Fibroblast of skin of right quadriceps (primary cell): ENCODE measurements at places on chromosomes 2 and 18.

GRCh38 chr2:204571041-204571440 lies 25.8 kb downstream of the PARD3B start:
- no peak for DNase-seq

DNA sequence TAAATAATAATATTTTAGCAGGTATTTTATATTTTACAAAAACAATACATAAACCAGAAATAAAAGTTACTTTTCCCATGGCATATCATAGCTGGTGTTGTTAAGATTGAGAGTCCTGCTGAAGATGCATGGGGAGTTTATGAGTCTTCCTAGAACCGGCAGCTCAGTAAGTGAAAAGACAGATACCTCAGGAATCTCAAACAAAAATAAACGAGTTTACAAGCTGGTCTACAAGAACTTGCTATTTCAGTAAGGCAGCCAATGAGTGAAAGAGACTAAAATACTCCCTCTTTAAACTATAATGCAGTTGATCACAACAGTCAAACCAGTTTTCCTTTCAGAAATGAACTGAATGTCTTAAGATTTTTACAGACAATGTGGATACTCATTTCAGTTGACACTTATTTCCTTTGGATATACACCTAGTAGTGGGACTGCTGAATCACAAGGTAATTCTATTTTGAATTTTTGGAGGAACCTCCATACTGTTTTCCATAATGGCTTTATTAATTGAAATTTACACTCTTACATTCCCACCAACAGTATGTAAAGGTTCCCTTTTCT lies 8.9 kb downstream of the GAREM1 start:
- no peak for DNase-seq

- DNase-seq: no peak
Measured at GRCh38 chr2:218754201-218754600, 27.7 kb upstream of the CYP27A1 start.

DNA sequence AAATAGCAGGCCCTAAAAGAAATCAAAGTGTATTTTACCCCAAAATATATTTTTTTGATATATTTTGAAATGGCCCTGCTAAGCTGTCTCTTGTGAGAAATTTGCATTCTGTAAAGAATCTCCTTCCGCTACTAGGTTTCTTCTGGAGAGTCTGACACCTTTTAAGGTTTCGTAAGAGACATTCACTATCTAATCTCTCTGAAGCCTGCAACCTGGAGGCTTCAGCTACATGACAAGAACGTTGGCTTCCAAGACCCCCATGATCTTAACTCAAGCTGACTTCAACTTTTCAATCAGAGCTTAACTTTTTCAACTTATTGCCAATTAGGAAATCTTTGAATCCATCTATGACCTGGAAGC lies 1894.9 kb upstream of the LRRTM1 start:
- DNase-seq: no peak

DNA sequence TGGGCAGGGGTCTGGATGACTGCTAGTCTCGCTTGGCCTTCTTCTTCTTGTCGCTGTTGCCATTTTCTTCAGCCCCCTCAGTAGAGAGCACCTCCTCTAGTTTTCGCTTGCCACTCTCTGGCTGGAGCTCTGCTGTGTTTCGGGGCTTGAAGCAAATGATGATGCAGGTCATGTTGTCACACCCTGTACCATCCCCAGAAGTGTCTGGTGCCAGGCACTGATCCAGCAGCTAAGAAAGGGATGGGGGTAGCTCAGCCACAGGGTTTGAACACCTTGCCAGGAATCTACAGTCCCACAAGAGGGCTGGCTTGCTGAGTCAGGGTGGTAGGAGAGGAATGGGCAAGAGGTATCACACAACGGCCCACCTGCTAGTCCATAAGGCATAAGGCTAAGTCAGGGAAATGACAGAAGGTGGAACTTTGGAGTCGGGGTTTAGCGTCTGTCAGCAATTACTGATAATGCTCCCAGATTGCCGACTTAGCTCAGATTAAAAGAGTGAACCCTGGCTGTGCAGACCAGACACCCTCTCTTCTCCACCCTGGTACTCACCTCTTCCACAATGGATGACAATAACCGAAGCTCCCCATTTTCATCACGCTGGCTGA lies 1.1 kb upstream of the ZNF513 start:
- DNase-seq: no peak

DNA sequence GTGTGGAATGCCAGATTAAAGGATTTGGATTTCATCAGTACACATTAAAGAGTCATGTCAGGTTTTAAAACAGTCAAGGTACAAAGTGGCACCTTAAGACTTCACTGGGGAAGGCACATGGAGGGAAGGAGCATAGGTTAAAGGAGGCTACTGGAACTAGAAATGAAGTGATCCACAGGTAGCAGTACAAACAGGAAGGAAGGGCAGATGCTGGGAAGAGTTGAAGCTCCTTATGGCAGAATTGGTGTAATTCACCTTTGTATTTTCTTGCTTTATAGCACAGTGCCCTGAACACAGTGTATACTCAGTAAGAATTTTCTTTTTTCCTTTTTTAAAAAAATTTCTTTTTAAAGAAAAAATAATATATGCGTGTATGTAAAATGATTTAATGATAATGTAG lies 177.1 kb downstream of the BABAM2 start:
- DNase-seq: no peak

GRCh38 chr2:232890896-232891601 lies 21.0 kb downstream of the SNORC start:
- DNase-seq: peak; percentile 13

GRCh38 chr2:162065767-162066166 lies 8.2 kb downstream of the DPP4 start:
- DNase-seq: no peak

GRCh38 chr2:142778289-142778688 lies 99.2 kb upstream of the KYNU start:
- DNase-seq: no peak

- no peak for DNase-seq
Measured at GRCh38 chr2:37529830-37530415, 141.5 kb downstream of the CDC42EP3 start.

DNA sequence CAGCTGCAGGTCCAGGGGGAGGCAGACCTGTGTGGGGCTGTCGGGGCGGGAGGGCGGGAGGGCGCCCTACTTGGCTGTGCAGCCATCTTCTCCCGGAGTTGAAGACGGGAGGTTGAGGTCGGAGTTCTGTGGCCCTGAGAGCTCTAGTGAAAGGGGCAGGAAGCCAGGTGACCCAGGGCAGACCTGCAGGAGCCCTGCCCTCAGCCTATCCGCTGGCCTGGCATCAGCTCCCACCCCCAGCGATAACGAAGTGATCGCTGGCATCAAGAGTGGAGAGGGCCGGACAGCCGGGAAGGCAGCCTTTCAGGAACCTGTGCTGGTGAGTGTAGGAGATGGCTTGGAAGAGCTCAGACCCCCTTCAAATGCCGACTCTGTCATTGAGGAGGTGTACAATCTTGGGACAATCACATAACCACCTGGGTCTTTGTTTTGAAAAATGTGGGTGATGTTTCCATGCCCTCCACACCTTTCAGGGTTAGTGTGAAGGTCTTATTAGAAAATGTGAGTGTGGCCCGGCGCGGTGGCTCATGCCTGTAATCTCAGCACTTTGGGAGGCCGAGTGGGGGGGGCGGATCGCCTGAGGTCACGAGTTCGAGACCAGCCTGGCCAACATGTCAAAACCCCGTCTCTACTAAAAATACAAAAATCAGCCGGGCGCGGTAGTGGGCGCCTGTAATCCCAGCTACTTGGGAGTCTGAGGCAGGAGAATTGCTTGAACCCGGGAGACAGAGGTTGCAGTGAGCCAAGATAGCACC lies 1.3 kb downstream of the ARHGEF4 start:
- no peak for DNase-seq

GRCh38 chr18:48753691-48754090 lies 197.1 kb downstream of the SMAD7 start:
- no peak for DNase-seq

DNA sequence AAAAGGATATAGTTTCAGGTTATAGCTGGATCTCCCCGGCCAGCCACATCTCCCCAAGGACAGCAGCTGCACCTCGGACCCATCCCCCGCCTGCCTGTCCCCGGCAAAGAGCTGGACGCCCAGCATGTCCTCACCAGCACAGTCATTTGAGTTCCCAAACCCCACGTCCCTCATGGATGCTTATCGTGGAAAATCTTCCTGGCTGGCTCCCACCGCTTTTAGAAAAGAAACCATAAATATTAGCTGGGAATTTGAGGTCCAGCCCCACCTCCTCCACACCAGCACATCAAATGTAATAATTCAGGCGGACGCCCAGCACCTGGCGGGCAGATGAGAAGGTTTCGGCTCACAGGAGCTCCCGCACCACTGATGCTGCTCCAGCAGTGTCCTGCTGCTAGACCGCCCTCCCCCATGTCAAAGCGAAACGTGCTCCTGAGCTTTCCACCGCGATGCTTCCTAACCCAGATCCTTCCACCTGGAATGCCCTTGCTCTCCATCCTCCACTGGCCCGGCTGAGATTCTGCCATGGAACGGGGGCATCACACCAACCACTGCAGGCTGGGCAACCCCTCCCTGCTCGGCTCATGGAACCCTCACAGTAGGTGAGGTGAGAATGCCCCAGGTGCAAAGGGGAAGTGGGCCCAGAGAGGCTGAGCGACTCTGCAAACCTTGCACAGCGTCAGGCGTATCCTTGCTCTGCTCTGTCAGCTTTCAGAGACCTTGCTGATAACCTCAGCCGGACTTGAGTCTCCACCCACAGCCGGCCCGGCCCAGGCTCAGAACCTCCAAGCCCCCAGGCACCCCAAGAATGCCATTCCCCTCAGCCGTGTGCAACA lies 71.5 kb upstream of the GPC1 start:
- DNase-seq: no peak

- peak; percentile 24 for DNase-seq
Measured at GRCh38 chr18:76564655-76565237, 69.7 kb upstream of the ZNF516 start.

- no peak for DNase-seq
Measured at GRCh38 chr2:234029150-234029733, 21.3 kb upstream of the SPP2 start.

DNA sequence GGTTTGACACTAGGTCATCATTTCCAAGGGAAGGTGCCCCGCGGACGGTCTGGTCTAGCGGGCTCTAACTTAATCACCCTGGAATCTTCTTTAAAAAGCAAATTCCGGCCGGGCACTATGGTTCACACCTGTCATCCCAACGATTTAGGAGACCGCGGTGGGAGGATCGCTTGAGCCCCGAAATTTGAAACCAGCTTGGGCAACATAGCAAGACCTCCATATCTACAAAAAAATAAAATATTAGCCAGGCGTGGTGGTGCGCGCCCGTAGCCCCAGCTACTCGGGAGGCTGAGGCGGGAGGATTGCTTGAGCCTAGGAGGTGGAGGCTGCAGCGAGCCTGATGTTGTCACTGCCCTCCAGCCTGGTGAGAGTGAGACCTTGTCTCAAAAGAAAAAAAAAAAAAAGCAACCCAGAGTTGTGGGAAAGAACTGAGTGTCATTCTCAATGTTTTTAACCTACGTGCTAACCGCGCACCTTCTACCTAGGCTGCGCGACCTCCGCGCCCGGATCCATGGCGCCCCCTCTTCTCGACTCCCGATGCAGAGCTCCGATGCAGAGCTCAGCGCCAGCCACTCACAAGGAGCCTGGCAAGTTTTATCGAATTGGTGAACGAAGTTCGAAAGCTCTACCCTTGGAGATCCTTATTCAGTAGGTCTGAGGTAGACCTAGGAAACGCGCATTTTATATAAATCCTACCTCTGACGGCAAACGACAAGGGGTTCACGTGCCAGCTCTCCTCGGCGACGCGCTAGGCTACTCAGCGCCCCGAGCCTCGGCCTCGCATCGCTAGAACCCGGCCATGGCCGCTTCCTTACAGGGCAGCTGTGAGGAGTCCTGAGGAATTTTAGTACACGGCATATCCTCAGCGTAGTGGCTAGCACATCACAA lies 888 bp upstream of the TWSG1 start:
- DNase-seq: no peak

- peak; percentile 17 for DNase-seq
Measured at GRCh38 chr2:74525717-74526648, at the start of gene DQX1. Gene DQX1 (minus strand): TSS chr2:74526231. CDS start chr2:74525729, 502 bp downstream.

- DNase-seq: no peak
Measured at GRCh38 chr2:154673694-154674093, 24.8 kb upstream of the KCNJ3 start.

GRCh38 chr2:107738266-107738665 lies 88.4 kb upstream of the RGPD4 start:
- no peak for DNase-seq

DNA sequence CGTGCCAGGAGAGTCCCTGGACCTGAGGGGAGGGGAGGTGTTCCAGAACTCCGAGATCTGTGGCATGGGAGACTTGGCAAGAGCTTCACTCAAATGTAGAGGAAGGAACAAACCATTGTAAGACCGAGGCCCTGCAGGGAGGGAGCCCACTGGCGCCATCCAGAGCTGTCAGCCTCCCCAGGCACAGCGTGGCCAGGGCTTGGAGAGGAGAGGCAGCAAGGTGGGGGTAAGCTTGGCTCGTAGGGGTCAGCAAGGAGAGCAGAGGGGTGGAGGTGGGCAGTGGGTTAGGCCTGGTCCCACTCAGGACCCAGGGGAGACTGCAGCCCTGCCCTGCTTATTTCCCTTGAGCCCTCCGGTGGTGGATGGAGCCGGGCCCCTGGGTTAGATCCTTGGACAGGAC lies 3.6 kb downstream of the TMEM177 start:
- no peak for DNase-seq

- no peak for DNase-seq
Measured at GRCh38 chr2:73008766-73009135, 62.8 kb downstream of the SFXN5 start.

DNA sequence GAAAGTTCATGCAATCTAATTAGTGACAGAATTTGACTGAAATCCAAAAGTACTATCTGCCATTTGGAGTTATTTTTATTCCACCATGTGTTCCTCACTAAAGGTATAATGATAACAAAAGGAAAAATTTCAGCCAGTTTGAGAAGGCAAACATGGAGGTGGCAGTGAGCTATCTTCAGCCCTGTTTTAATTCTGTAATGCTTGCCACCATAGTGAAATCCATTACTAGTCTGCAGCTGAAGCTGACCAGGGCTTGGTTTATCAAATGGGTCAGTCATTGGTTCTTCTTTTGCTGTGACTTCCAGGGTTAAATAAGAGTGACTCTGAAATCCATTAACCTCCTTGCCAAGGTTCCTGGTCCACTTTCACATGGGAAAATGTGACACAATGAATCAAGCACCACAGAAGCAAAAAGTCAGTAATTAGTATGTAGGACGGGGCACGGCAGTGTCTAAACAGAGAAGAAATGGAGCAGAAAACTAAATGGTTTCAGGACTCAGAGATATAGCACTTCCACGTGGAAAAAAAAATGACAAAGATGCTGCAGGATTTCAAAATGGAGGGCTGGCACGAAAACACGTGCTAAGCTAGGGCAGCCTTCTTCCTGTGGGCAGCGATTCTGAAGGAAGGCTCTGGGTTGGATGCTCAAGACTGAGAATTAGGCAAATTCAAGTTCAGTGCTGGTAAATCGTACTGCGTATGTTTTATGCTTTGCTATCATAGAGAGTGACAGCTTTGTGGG lies 87.2 kb downstream of the EPHA4 start:
- DNase-seq: no peak

DNA sequence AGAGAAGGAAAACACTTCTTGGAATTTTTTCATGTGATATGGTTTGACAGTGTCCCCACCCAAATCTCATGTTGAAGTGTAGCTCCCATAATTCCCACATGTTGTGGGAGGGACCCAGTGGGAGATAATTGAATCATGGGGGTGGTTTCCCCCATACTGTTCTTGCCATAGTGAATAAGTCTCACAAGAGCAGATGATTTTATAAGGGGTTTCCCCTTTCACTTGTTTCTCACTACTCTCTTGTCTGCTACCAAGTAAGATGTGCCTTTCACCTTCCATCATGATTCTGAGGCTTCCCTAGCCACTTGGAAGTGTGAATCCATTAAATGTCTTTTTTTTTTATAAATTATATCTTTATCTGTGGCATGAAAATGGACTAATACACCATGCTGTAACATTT lies 250.7 kb downstream of the LPIN1 start:
- no peak for DNase-seq

- DNase-seq: no peak
Measured at GRCh38 chr2:207185372-207185771, 19.6 kb upstream of the KLF7 start.
